ENCODE measurements at places on chromosomes 13 and 19. TPM values are rescaled to one million over a fixed set of nuclear protein-coding genes. Genes with fewer than 3 reads are reported as not detected.

DNA sequence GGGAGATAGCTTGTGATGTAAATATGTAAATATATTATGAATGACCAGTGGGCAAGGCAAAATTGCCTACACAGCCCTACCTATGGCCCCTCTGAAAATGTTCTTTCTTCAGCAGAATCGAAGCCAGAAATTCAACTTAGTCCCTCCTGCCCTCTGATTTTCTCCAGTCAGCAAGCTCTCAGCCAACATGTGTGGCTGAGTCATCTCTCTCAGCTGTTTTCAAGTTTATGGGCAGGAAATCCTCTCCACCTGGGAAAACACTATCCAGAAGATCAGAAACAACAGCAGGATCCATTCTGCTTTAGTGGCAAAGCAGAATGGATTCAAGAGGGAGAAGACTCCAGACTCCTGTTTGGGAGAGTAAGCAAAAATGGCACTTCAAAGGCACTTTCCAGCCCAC is 8.9 kb upstream of the ZNF527 start:
- no peak for DNase-seq

DNA sequence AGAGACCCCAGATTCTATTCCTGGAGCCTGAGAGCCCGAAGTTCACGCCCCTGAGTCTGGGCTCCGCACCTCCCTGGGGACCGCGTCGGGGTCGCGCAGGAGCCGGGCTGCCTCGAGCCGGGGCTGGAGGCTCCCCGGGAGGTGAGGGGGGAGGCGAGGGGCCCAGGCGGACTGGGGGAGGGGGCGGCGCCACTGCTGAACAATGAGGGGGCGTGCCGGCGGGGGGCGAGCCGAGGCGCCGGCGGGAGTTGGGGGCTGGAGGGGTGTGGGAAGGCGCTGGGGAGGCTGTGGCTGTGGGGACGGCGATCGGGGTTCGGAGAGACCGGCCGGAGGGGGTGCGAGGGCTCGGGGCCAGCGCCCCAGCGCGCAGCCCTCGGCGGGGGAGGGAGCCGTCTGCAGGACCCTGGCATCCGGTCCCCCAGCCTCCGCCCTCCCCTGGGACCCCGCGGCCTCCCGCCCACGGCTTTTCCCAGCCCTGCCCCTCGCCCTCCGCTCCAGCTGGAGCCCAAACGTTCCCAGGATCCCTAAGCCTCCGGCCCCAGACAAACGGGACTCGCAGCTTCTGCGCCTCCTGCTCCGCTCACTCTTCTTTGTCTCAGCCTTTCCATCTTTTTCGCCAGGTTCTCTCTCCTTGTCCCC is 922 bp downstream of the PLEKHG2 start:
- peak; percentile 91 for DNase-seq

DNA sequence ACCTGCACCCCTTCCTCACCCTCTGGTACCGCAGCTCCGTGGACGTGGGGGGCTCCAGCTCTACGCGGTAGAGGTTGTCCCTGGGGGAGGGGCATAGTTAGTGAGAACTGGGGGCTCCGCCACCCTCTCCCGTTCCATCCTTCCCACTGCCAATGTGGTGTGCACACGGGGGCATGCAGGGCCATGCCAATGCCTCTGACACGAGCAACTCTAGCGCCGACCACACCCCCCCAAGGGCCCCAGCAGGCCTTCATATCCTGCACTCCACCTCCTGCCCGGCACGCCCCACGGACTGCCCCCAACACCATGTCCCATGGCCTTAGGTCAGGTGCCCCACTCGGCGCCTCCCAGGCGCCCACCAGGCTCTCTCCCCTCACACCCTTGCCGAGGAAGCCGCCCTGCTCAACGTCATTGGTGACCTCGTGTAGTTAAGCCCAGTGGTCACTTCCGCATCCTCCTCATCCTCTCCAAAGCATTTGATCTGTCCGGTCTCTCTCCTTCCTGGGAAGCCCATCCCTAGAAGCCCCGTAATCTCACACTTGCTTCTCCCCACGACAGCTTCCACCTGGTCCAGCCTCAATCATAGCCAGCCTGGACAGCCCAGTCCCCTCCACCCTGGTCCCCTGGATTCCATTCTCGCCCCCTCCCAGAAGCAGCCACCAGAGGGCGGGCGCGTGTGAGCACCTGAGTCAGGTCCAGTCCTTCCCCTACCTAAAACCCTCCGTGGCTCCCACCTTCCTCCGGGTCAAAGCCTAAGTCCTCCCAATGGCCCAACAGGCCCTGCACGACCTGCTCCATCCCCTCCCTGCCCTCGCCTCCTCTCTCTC is 2.1 kb downstream of the SEMA6B start:
- DNase-seq: no peak

- DNase-seq: no peak
Measured at GRCh38 chr13:84917252-84917878, 881.9 kb downstream of the SLITRK6 start.

DNA sequence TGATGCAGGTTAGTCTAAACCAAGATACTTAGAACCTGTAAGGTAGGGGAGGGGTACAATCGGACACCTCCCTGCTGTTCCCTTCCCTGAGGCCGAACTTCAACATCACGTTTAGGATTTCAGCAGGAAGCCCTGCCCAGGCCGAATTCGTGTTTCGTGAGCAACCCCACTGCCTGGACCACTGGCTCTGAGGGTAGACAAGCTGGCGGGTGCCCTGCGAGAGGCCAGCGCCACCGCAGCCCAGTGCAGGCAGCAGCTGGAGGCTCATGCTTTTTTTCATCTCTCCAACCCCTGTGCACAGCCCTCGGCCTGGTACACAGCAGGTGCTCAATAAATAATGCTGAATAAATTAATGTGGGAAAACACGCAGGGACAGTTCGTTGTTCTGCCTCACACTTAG is 7.7 kb downstream of the HOMER3 start:
- DNase-seq: no peak

The CCDC169 gene
- 3.0 TPM for total RNA-seq

The ZNF865 gene
- total RNA-seq: 4.3 TPM

The PLIN4 gene
- 53.2 TPM for total RNA-seq
